ENCODE measurements at places on chromosomes 2 and 18.

- DNase-seq = no peak
Measured at GRCh38 chr2:222179592-222179991, 119.2 kb downstream of the PAX3 start.

DNA sequence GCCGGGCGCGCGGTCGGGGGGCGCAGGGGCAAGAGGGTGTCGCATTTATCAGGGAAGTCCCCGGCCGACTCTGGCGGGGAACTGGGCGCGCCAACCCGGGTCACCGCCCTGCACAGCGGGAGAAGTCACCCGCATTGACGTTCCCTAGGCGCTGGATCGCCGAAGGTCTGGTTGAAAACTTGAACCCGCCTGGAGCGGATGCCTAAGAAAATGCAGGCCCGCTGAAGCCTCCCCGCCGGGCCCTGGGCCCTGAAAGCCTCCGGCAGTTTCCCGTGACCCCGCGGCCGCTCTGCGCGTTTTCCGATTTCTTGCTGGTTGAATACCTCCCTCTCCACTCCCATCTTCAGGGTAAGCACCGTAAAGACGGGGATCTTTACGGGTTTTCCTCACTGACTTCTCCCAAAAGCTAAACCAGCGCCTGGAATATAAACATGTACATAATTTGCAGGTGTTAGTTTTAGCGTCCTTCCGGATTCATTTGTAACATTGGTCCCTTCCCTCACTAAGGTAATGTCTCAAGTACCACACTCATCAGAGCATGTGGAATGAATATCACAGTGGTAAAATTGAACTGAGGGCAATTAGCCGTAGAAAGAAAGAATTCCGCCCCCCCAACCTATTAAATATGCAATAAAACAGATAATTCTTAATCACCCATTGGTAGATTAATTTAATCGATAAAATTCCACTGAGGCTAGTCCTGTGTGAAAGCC lies 675 bp upstream of the SPIRE1 start:
- DNase-seq = peak; percentile 24

- no peak for DNase-seq
Measured at GRCh38 chr18:51135364-51135763, 62.1 kb downstream of the MEX3C start.

GRCh38 chr2:225002656-225003045 lies 39.6 kb downstream of the DOCK10 start:
- no peak for DNase-seq

GRCh38 chr2:33167622-33168245 lies 221.0 kb downstream of the LTBP1 start:
- no peak for DNase-seq

DNA sequence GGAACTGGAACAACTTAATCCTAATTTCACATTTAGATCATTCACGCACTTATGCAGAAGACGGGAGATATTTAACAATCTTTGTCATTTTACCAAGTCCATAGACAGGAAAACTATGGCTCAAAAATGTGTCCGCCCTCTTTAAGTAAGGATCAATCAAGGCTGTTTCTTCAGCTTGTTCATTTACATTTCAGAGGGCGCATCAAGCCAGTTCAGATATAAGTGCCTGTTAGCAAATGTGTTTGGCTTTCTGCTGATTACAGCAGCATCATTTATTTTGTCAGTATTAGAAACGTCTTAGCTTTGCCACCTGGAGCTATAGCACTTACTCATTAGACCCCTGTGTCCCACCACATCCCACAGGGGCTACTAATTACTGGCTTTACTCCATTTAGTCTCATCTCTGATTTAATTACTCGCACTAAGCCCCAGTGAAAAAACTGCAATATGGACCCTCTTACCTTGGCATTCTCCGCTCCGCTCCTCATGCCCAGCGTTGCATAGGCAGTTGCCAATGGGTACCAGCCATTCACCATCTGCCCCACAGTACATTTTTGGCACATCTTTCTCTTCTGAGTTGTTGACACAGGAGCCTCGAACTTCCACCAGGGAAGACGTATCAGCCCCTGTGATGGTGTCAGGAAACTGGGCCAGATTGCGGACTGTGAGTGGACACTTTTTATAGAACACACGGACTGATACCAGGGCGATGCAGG lies 8.7 kb downstream of the EPHA4 start:
- no peak for DNase-seq

DNA sequence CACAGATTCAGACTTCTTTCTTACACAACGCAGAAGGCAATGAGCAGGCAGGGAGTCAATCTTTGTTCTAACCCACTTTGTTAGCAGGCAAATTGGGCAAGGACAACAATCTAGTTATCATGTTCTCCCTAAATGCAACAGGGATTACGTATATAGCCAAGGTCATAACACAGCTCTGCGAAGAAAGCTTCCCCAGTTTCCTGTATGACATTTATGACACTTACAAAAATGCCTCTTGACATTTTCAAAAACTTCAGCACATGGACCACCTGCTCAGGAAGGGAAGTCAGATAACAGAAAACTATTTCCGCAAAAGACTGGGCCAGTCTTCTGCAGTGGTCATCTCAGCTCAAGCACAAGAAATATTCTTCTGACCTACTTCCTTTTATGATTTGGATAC lies 106.1 kb downstream of the IRS1 start:
- no peak for DNase-seq

DNA sequence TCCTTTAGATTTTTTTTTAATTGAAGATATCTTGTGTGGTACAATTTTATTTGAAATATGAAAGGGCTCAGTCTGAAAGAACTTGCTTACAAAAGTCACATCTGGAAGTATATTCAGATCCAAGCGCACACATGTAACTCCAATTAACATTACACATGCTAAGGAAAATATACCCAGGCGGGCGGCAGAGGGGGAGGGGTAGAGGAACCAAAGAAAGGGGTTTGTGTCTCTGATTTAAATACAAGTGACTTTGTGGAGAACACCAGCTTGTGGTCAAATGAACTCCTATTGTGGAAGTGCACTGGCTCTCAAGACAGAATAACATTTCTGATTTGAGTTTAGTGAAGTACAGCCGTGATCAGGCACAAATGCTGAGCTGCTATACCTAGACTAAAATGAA lies 280.2 kb upstream of the SOX11 start:
- no peak for DNase-seq

DNA sequence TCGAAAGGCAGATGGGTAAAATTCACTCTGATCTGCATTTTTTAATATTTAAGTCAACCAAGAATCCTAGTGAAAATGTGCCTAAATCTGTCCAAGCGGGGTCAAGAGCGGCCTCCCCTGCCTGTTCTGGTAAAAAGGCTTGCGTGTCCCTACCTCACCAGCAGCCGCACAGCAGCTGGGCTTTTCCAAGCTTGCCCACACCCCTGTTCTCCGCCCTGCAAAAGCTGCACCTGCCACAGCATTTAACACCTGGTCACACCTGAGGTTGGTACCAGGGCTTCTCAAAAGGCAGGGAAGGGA lies 25.8 kb upstream of the TMEM182 start:
- DNase-seq = no peak

DNA sequence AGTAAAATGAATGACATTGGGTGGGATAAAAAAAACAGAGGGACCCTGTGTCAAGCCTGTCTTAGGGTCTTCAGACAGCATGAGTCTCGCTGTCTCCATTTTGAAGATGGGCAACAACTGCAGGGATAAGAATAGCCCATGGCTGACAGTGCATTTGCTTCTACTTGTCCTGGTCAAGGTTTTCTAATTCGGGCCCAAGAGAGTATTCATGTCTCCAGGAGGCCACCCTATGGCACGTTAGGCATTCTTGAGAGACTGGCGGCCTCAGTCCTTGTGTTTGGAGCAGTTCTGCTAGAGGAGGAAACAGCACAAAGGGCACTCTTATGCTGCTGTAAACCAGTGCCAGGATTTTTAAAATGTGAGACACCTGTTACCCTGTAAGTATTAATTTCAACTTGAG lies 9.5 kb upstream of the MYL1 start:
- DNase-seq = no peak

- DNase-seq = no peak
Measured at GRCh38 chr2:10654069-10654468, 35.7 kb downstream of the NOL10 start.

- DNase-seq = no peak
Measured at GRCh38 chr18:68735483-68736343, 20.8 kb upstream of the TMX3 start.

- DNase-seq = no peak
Measured at GRCh38 chr2:54656863-54657262, 66.6 kb upstream of the EML6 start.

- DNase-seq = no peak
Measured at GRCh38 chr2:23719716-23720115, 207.2 kb downstream of the ATAD2B start.

GRCh38 chr2:140580532-140581151 lies 1550.2 kb downstream of the LRP1B start:
- no peak for DNase-seq

DNA sequence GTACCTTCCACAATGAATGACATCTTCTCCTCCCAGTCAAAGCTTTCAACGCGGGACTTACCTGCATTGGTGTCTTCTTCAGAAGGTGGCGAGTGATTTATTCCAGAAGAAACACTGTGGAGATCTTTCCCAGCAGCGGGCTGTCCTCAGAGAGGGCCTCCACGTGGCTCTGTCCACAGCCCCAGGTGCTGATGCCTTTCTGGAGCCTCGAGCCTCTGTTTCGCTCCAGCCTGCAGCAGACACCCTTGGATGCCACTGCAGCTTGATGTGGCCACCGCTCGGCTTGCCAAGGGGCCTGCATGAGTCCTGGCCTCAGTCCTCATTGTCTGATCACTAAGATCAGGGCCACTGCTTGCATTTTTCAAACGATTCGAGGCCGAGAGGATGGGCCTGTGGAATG lies 46.6 kb upstream of the GALR1 start:
- DNase-seq = no peak

DNA sequence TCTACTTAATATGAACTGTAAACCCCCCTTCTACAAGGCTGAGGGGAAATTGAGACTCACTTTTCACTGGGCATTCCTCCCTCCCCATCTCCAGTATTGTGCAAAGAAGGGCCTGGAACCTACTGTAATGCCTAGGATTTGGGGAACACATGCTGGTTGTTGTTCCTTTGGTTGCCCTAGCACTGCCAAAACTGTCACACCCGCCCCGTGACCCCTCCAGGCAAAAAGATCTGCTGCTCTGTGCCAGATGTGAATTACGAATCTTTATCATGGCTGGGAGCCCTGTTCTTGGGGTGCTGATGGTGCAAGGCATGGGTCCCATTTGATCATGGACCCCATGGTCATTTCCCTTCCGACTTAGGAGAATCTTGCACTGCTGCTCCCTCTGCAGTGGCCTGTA lies 95.4 kb downstream of the CABLES1 start:
- DNase-seq = no peak

GRCh38 chr2:19021721-19022120 lies 336.7 kb downstream of the OSR1 start:
- no peak for DNase-seq

- no peak for DNase-seq
Measured at GRCh38 chr2:46225150-46225625, 72.0 kb upstream of the EPAS1 start.

GRCh38 chr2:65661980-65662653 lies 229.7 kb upstream of the SPRED2 start:
- DNase-seq = no peak

- DNase-seq = no peak
Measured at GRCh38 chr18:49630246-49630699, 68.4 kb downstream of the LIPG start.

DNA sequence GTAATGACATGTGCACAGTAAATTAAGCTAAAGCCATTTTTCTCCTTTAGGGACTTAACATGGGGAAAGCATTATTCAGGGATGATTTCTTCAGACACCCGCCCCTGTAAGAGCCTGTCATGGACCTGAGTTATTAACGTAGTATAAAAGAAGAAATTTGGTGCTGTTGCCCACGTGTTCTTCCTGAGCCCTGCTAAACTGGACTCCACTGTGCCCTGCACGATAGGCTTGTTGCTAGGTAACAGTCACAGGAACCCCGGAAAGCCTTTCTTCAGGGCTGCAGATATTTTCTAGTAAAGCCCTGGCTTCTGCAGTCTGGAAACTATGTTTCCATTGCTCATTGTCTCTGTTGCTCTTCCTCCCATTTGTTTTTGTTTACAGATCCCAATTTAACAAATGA lies 157.9 kb downstream of the LRRC30 start:
- DNase-seq = no peak

DNA sequence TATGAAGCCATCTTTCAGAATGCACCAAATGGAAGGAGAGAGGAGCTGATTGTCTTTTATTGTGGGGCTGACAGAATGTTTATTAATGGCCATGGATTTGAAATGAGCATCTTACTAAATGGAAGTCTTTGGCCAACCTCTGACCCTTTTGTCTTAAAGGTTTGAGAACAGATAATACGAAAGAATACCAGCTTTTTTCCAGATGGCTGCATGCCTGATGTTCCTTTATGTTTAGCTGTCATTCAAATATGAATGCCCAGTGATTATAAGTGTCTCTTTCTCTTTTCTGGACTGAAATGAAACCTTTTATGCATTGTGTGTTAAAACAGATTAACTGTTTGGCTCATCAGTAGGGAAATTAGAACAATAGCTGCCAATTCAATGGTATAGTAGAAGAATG lies 46.0 kb downstream of the PARD3B start:
- no peak for DNase-seq

DNA sequence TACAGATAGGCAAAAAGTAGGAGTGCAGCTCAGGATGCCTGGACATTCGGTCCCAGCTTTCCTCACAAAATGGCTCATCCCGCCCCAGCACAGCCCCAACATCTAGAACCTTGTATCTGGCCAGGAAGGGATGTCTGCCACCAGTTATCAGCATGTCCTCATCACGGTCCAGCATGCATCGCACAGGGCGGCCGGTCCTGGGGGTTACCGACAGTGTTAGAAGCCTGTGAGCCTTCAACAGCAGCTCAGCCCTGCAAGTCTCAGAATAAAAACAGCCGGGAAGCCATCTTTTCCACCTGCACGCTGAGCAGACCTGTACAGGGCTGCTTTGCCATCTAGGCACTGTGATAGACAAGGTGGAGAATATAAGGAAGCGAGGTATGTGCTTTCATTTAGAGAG lies 49.2 kb downstream of the XDH start:
- DNase-seq = no peak

- no peak for DNase-seq
Measured at GRCh38 chr2:68009526-68009925, 53.3 kb downstream of the C1D start.

DNA sequence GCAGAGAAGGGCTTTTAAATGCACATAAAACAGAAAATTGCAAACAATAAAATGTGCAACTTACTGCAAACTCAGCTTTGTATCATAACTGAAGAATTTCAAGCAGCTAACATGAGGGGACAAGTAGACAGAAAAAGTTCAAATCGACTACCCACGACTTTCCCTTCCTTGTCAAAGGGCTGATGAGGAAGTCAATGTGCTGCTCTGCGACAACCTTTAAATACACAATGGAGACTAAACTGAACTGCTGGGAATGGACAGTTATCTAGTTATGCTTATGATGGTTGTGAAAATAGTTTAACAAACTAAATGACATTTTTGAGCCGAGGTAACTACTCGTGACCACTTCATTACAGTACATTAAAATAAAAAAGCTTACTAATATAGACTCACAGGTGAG lies 84.1 kb downstream of the INO80D start:
- no peak for DNase-seq

GRCh38 chr2:158969715-158970240 lies 1.3 kb downstream of the TANC1 start:
- DNase-seq = peak; percentile 5

- no peak for DNase-seq
Measured at GRCh38 chr2:132701810-132702209, 31.8 kb upstream of the LYPD1 start.

- no peak for DNase-seq
Measured at GRCh38 chr2:84931384-84931821, 25.9 kb downstream of the TMSB10 start.

Data from anterior cingulate cortex (tissue), 58 donors.